ENCODE measurements at places on chromosomes 16 and 17. TPM values are rescaled to one million over a fixed set of nuclear protein-coding genes. Genes with fewer than 3 reads are reported as not detected.

MSLN gene
- not detected for total RNA-seq

KRTAP3-1 gene
- not detected for total RNA-seq

TMEM238L gene
- not detected for total RNA-seq

SRCIN1 gene
- 2.1 TPM for total RNA-seq

WNT9B gene
- total RNA-seq, result not detected

CRAMP1 gene
- 9.5 TPM for total RNA-seq

AOC2 gene
- total RNA-seq, result 2.1 TPM

NTN3 gene
- not detected for total RNA-seq

MYOCD gene
- 108 TPM for total RNA-seq

All from sigmoid colon (tissue), 7 donors.